ENCODE measurements at places on chromosomes 13 and 19.

DNA sequence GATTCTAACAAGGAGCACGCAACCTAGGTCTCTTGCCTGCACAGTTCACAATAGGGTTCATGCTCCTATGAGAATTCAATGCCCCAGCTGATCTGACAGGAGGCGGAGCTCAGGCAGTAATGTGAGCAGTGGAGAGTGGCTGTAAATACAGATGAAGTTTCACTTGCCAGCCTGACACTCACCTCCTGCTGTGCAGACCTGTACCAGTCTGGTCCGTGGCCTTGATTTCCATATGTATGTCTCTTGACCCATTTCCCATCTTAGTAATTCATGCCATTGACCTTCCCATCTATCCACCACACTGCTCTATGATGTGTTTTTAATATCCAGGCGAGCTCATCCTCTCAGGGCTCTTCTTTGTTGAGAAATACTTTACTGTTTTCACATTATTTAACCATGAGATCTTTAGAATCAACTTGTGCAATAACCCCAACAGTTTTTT is 95.2 kb downstream of the LRCH1 start:
- DNase-seq, result no peak

DNA sequence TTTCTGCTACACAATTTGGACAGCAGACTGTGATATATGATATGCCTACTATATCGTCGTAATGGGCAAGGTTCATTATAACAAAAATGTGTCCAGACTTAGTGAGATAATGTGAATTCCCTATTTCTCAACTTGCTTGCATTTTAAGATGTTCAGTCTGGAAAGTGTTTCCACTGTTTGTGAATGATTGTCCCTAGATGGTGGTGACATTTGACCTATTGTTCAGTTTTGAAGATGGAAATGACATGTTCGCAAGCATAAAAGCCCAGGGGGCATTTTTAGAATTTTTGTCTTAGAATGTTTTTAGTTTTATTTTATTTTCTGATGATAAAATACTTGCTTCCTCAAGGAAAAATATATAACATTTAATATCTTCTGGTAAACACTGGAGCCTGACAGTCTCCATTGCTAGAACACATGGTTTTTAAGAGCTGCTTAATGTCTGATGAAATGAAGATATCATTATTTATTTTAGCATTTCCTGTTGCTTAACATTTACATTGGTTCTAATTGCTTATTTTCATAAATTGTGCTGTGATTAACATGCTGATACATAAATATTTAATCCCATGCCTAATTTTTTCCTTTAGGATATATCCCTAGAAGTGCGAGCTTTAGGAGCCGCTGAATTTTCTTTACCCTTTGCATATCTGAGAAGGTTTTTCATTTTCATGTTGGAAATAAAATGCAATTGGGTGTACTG is 27.1 kb downstream of the MBNL2 start:
- DNase-seq, result no peak

GRCh38 chr19:17843292-17843827 is 4.4 kb downstream of the JAK3 start:
- no peak for DNase-seq

- no peak for DNase-seq
These were observed 187.9 kb downstream of the USP12 start for GRCh38 chr13:26983543-26984320.

DNA sequence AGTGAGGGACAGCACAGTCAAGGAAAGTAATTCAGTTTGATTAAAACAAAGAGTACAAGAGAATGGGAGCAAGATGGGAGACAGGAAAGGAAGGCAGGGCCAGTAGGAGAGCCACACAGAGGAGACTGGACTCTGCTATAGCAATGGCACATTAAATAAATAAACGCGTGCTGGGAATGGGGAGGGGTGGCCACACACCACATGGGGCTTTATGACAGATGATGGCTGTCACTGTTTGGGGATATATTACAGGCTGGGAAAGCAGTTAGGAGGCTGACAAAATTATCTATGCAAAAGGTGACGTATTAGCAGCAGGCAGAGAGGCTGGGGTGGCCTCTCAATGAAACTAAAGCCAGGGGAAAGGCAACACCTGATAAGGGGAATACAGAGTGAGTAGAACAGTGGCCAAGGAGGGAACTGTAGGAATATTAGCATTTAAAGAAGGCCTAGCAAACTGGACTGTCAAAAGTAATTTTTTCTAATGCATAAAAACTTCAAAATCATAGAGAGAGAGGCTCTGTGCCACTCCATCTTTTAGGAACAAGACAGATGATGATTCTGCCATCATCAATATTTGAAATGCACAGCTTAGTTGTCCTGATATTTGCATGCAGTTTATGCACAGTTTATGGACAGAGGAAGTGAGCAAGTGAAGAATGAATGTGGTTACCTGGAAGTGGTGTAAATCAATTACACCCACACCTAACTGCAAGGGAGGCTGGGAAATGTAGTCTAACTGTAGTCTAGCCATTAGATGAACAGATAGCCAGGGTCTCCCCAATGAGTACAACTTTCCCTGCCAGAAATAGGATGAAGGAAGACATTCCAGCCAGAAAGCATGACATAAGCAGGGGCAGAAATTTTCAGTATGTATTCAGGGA is 346.5 kb downstream of the FOXO1 start:
- no peak for DNase-seq

GRCh38 chr13:96104516-96104915 is 14.6 kb downstream of the HS6ST3 start:
- DNase-seq, result no peak

- no peak for DNase-seq
These were observed 114.9 kb downstream of the PTPRS start for GRCh38 chr19:5225486-5226345.

DNA sequence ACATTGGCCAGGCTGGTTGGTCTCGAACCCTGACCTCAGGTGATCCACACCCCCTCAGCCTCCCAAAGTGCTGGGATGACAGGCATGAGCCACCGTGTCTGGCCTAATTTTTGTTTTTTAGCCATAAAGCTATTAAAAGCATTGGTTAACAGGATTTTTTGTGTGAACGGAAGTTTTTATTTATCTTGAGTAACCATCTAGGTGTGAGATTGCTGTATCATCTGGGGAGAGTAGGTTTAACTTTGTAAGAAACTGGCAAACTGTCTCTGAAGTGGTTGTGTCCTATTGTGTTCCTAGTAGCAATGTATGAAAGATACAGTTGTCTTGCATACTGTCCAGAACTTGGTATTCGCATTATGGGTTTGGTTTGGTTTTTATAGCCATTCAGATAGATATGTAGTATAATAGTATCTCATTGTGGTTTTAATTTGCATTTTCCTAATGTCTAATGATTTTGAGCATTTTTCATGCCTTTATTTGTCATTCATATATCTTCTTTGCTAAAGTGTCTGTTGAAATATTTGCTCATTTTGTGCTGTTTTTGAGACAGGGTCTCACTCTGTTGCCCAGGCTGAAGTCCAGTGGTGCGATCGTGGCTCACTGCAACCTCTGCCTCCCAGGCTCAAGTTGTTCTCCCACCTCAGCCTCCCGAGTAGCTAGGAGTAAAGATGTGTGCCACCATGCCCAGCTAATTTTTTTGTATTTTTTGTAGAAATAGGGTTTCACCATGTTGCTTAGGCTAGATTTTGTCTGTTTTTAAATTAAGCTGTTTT is 13.5 kb upstream of the PLEKHF1 start:
- no peak for DNase-seq

DNA sequence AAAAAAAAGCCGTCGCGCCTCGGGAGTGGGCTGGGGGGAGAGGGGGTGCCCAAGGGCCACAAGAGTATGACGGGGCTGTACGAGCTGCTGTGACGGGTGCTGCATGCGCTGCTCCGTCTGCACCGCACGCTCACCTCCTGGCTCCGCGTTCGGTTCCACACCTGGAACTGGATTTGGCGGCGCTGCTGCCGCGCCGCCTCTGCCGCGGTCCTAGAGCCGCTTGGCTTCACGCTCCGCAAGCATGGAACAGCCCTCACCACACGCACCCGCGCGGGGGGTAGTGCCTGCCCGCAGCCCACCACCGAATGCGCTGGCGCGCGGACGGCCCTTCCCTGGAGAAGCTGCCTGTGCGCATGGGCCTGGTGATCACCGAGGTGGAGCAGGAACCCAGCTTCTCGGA is 18.8 kb downstream of the C1QTNF9 start:
- no peak for DNase-seq

GRCh38 chr19:8416796-8417195 is 3.7 kb downstream of the MARCHF2 start:
- DNase-seq, result no peak

GRCh38 chr19:49567861-49568441 is 12.4 kb downstream of the NOSIP start:
- no peak for DNase-seq

GRCh38 chr13:100436099-100436498 is 152.5 kb downstream of the GGACT start:
- no peak for DNase-seq

GRCh38 chr19:51196181-51196580 is 28.7 kb upstream of the CD33 start:
- DNase-seq, result no peak

DNA sequence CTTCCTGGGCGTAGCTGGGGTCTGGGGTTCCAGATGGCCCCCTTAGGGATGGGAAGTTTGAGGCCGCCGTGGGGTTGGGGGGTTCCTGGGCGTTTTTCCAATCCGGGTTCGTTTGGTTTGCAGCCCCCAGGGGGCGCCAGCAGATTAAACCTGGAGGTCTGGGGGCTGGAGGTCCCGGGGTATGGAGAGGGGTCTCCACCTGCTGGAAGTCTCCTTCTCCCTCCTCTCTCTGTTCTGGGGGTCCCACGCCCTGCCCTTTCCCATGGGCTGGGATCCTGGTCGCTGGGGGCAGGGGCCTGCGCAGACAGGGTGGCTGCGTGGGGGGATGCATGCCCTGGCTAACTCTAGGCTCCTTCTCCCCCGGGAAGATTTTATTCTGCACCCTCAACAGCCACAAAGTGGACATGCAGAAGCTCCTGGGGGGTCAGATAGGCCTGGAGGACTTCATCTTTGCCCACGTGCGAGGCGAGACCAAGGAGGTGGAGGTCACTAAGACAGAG is 899 bp downstream of the GIPC3 start:
- DNase-seq, result no peak

DNA sequence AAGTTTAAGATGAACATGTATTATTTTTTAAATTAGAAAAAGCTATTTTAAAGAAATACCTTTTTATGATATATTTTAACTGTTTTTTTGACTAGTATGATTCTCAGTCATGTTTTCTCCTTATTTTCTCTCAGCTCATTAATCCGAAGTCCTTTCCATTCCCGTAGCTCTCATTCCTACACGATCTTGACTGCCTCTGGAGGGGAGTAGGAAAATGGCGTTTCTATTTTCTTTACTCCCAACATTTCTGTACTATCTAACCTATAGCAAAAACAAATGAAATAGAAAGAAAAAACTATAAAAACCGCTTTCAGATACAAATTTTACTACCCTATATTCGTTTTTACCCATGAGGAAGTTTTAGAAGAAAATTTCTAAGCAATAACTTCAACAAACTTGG is 343.8 kb downstream of the RBM26 start:
- no peak for DNase-seq

DNA sequence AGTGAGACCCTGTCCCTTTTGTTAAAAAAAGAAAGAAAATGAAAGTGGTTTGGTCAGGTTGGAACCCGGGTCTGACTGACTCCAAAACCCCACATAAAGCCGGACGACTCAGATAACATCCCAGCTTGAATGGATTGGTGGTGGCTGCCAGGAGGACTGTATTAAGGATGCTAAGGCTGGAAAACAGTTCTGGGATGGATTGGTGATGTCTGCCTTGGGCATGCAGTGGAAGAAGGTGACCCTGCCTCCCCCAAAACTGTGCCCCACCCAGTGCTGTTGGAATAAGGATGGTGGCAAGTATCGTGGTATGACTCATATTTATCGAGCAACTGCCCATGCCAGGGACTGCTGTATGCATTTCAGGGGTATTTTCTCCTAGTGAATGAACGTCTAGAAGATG is 18.5 kb upstream of the COLGALT1 start:
- DNase-seq, result no peak

DNA sequence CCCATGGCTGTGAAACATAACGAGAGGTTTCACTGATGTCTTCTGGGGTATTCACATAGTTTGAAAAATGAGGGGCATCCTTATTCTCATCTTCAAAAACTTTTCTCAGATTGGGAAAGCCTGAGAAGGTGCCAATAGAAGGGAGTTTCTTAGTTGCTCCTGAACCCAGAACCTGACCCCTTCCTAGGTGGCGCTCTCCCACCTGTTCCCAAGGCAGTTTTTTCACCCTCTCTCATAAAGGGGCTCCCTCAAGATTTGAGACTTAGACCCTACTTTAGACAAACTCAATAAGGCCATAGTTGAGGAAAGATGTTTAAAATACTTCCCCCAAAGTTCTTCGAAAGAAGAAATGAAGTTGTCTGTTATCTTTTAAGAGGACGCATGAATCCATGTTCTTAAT is 142.2 kb downstream of the FGF9 start:
- no peak for DNase-seq

DNA sequence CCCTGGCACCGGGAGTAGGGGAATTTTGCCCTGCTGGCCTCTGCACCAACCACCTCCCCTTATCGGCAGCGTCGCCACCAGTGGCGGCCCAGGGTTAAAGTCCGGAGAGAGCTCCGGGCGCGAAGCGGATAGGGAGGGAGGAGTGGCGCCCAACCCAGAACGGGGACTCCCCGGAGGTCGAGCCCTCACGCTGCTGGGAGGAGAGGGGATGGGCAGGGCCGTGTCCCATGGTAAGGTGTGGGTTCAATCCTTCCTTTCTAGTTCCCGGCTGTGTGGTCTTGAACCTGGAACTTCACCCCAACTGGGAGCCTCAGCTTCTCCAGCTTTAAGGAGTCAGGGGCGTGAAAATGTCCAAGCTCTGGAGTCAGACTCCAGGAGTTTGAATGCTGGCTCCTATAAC is 23.3 kb upstream of the BCL3 start:
- DNase-seq, result no peak

DNA sequence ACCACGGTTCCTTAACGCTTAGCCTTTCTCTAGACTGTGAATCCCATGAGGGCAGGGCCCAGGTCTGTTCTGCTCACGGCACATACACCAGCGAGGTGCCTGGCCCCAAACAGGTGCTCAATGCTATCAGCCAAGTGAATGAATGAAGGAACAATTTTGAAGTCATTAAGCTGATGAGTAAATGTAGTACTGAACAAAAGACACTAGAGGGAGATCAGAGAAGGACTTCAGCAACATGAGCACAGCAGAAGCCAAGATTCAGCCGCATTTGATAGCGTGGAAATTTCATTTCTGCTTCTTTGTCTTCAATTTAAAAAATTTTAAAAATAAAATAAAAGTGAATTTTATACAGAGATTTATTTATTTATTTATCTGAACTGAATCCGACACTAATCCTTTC is 20.1 kb upstream of the MYO16 start:
- DNase-seq, result no peak

GRCh38 chr19:40445780-40446262 is 1.7 kb upstream of the SERTAD3 start:
- no peak for DNase-seq
